ENCODE measurements at places on chromosomes 1 and 21.

DNA sequence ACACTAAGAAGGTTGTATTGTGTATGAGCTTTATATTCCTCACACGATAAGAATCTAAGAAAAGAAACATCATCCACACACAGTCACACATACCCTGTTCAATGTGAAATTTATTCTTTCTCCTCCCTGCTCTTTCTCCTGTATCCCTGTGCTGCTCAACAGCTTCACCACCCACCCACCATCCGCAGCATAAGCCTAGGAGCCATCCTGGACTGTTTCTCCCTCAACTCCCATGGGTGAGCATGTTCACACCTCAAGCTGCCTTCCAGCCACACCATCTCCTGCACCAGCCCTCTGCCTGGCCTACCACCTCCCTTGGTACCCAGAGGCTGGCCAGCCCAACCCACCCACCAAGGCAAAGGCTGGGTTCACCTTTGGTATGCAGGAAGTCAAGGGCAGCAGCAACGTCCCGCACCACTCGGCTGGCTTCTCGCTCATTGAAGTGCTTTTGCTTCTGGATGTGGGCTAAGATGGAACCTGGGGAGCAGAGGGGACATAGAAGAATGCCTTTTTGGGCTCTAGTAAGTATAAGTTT lies 20.3 kb upstream of the KNCN start:
- DNase-seq: no peak

DNA sequence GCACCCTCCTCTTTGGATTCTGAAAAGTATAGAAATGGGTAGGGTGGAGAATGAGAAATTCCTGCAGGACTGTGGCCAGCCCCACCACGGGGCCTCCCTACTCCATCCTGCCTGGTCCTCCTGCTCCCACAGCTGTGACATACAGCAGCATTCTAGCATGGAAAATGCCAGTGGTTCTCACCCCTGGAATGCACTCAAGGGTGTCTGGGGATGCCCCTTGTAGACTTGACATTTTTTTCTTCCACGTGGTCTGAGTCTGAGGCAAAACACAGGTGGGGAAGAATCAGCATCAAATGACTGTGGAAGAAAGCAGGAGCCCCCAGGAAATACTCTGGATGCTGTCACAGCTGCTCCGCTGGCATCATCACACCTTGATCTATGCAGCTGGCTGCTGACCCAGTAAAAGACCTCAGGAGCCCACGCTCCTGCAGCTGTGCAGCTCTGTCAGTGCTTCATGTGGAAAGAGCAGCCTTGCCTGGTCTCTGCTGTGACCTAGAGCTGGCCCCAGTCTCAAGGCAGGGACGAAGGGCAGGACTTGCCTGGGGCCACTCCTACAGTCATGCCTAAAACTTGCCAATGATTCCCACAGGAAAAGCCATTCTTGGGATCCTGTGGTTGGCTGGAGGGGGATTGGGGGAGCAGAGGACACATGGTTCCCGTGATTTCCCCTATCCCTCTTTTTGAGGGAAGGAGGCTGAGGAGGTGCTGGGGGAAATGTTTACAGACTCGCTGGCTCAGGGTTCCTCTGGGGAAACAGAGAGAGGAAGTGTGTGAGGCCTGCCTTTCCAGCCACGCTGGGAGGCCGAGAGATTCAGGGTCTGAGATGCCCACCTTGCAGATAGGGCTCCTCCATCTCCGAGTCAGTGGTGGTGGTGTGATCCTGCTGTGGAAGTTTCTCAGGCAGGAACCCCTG lies 10.8 kb upstream of the A3GALT2 start:
- DNase-seq: no peak

DNA sequence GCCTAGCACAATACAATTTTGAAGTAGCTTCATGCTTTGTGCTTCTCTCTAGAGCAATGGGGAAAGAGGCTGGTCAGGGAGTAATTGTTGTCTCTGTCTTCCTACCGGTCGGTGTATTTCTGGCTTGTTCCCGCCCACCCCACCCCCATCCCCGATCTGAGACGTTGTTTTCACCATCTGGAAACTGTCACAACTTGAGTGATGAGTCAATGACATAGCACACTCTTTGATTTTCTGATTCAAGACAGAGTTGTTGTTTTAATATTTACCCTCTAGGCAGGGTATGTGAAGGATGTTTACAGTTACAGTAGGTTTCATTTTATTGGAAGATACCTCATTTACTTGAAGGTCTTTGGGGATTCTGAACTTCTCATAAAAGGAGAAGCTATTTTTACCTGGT lies 7.0 kb downstream of the IL12RB2 start:
- DNase-seq: no peak

DNA sequence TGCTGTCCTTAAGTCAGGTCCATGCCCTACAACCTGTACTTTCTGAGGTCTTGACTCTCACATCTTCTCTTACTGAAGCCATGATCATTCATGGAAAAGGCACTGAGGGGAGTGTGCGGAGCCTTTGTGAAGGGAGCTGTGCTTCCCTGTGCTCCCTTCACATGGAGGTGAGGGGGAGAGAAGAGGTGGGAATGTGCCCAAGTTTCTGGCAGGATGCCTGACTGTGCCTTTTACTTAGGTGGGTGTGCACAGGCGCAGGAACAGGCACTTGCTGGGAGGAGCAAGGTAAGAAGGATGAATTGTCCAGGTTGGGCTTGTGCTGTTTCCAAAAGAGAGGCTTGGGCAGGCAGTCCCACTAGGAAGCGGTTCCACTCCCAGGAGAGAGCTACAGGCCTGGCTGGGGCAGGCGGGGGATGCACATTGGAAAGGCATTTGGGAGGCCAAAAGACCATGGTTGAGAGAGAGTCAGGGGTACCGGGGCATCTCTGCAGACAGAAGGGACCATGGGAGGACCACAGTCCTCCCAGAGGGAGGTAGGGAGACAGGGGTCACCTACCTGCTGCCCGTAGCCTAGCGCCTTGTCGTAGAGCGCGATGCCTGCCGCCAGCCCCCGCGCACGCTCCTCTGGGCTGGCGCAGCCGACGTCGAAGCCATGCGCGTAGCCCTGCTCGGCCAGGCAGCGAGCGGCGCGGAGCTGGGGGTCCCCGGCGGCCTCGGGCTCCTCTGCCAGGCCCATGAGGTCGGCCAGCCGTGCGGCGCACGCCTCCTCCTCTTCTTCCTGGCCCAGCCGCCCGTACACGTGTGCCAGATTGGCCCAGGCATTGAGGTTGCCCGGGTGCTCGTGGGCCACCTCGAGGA lies 853 bp downstream of the TTC22 start:
- no peak for DNase-seq

All from stimulated activated CD8-positive, alpha-beta memory T cell treated with anti-CD3 and anti-CD28 coated beads, Interleukin-12 subunit alpha, Interleukin-12 subunit beta, amount 100 ng/mL, for 1 hour (primary cell).